ENCODE measurements at places on chromosomes 11 and 22.

DNA sequence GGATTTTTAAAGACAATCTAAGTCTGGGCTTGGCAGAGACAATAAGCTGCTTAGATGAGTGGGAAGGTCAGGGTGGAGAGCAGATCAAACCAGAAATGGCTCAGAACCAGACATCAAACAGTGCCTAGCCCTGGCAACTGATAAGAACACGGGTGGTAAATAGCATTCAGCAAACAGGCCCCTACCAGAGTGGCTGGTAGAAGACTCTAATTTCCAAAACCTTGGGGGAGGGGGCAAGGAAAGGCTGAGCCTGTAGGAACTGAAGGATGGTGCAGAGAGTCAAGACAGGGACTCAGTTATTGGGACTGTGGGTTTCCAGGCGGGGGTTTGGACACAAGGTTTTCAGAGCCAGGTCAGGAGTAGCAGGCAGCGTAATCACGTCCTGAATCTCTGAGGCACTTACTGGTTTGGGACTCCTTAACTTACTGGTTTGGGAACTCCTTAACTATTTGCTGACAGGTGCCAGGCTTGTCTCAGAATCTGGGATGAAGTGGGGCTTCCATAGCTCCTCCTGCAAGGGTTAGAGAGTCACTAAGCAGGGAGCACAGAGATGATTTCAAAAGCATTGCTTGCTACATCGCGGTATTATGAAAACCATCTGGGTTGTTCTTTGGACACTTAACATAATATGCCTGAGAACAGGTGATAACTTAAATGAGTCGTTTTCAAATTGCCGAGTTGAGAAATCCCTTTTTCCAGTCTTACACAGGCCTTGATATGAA lies 5.7 kb upstream of the ABTB2 start:
- ATAC-seq: no peak

- no peak for ATAC-seq
Observed at GRCh38 chr11:88169471-88169870, 5.8 kb downstream of the RAB38 start.

DNA sequence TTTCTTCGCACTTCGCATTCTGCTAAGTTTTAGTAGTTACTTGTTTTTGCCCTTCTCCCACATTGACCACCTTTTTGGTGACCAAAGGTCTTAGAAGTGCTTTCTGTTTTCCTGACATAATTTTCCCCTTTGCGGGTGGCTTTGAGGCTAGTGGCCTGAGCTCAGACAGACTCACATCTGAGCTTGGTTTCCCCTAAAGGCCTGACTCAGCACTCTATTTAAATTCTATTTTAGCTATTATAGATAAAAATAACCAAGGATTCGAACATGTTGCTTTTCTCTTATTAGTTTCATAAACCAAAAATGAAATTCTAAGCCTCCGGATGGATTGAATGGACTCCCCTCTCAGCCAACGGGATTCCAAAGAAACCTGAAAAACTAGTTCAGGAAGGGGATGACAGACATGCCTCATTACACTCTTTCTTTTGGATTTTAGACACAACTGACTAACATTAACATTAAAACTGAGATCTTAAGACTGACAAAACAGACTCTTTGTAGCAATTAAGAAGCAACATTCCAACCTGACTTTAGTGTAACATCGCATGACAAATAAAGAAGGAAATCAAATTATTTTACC lies 258.5 kb downstream of the LUZP2 start:
- ATAC-seq: no peak

DNA sequence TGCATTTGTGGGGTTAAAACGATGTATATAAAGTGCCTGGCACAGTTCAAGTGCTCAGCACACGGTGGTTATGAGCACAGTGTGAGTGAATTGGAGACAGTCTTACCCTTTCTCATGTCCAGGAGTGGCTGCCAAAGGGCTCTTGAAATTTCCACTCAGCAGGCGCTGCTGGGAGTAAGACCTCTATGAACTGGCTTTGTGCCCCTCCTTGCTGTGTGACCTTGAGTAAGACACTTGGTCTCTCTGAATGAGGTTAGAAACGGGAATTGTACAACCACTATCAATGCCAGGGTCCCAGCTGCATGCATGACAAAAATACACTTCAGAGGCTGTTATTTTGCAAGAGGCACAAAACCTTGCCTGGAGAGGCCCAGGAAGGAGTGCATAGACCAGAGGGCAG lies 86.6 kb downstream of the TSPAN18 start:
- ATAC-seq: no peak

DNA sequence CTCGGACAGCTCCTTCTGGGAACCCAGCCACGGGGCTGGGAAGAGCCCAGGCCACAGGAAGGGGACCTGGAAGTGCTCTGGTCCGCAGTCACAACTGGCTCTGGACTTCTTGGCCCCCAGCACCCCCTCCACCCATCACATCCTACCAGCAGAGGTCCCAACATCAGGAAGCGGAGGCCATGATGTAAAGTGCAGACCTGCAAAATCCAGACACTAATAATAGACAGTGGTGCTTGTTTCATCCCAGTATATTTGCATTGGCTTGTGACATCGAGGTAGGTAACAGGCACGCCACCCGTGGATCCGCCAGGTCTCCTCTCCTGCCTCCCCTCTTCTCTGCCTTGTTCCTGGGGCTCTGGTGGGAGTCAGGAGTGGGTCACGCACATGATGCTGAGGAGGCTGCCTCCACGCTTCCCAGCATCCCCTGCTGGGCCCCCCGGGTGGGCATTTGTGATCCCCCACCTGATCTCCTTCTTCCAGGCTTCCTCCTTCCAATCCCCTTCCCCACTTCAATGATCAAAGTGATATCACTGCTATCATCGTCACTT lies 1454.0 kb downstream of the BRD1 start:
- ATAC-seq: no peak

DNA sequence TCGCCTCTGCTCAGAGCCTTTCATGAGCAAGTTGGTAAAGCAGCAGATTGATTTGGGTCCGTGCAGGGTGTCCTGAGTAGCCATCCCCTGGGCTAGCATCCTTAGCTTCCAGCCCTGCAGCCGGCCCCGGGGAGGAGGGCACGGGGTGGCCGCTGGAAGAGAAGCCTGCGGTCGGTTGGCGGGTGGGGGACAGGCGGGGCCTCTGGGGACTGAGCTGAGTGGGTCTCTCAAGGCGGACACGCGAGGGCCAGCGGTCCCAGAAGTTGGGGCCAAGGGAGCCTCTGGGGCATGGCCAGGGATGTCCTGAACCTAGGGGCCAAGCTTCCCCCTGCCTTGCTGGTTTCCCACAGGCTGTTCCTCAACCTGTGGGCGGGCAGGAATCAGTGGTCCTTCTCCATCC lies 143.0 kb downstream of the TBC1D22A start:
- ATAC-seq: no peak

All from SK-N-SH treated with all-trans-retinoic acid at 6 μM for 48 hours (cell line).